ENCODE measurements at places on chromosomes 5 and 9.

GRCh38 chr5:2338686-2339085 is 412.8 kb downstream of the IRX2 start:
- DNase-seq: no peak

GRCh38 chr5:39520232-39520572 is 95.4 kb upstream of the DAB2 start:
- DNase-seq: no peak

GRCh38 chr9:71209890-71210289 is 88.5 kb upstream of the TRPM3 start:
- DNase-seq: no peak

DNA sequence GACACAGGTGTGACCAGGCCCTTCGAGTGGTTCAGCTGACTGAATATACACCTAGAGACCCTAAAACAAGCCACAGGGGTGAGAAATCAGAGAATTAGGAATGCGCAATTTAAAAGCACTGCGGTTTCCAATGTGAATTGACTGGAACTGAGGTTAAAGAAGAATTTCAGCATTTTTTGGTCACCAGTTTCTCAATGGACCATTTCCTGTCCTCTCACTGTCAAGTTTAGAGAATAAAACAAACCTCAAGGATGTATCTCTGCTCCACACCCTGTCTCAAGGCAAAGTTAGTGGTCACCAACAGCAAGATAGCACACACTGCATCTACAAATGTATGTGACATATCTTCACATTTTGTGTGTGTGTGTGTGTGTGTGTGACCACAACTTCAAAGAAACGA is 143.8 kb upstream of the MAP3K1 start:
- no peak for DNase-seq

DNA sequence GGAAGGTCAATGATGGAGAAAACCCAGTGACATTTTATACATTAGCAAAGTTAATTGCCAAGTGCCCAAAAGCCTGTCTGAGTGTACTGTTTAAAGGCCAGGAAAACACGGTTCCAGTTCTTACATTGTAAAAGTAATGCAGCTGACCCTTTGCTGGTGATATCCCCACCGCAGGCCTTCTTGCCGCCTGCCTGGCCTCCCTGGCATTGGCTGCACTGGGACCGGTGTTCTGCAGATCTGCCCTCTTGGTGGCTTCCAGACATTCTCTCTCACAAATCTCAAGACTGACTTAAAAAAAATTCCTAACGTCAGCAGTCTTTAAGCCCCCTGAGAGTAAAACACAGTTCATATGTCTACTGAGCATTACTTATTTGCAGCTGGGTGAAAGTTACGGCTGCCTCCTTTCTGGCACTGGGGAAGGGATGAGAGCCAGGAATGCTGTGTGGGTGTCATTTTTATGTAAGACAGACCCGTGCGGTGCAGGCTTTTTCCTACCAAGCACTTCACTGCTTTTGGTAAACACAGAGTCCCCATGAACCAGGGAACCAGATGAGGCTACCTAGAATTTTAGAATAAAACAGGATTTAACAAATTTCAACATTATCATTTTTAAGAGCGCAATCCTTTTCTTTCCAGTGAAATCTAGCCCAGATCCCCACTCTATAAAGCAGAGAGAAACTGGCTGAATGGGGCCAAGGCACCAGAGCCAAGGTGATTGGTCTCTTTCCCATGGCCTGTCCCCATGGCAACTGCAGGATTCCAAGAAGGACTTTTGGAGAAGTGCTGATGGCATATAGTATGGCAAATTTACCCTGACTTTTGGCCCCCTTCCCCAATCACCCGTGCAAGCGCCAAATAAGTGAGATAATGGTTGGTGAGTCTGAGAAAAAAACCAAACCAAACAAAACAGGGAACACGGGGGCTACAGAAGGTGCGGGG is 80.8 kb downstream of the LMNB1 start:
- no peak for DNase-seq

GRCh38 chr5:170436335-170436734 is 47.2 kb upstream of the KCNMB1 start:
- DNase-seq: no peak

- DNase-seq: no peak
These were observed 319.4 kb downstream of the TLR4 start for GRCh38 chr9:118023644-118024043.

DNA sequence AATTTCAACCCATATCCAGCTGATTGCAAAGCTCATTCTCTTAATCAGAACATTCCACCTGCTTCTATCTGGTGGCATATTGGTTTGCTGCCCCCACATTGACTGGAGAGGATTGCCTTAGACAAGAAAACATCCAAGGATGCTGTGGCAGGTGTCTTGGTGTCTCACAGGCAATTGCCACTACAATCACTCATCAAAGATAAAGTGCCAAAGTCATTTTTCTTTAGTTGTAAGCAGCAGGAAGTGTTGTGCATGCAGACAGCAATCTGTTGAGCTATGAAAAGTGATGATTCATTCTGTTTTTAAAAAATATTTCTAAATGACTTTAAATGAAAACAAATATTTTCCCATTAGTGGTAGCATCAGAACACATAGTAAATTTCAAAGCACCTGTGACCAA is 53.9 kb downstream of the CDH6 start:
- DNase-seq: no peak

DNA sequence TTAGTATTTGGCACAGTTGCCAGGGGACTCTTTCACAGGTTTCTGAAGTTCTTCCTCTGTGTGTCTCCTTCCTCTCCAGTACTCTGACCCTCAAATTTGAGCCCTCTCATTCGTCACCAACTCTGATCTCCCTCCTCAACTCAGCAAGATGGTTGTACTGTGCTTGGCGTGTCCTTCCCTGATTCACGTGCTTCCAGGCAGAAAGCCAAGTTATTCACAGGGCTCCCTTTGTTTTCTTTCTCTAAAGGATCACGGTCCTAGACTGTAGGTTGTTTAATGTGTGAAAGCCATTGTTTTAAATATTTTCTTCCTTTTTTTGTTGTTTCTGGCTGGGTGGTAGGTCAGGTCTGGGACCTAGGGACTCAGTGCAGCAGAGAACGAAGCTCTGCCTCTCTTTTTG is 142.9 kb downstream of the DMAC1 start:
- no peak for DNase-seq

- DNase-seq: peak; percentile 66
These were observed 526 bp upstream of the GALNT10 start for GRCh38 chr5:154189819-154190594.

DNA sequence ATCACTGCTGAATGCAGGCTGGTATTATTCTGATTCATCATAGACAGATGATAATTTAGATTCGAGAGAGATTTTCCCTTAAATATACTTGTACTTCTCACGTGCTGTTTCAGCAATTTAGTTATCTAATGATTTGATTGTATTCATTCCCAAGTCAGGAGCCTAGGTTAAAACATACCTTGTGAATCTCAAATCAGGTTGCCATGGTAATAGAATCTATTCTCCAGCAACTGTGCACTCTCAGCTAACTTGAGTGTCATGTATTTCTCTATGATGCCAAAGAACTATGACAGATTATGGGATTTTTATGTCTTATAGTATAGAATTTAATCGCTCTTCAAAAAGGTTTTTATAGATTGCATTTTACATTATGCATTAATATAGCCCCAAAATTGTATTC is 315.3 kb downstream of the GABRG2 start:
- no peak for DNase-seq

DNA sequence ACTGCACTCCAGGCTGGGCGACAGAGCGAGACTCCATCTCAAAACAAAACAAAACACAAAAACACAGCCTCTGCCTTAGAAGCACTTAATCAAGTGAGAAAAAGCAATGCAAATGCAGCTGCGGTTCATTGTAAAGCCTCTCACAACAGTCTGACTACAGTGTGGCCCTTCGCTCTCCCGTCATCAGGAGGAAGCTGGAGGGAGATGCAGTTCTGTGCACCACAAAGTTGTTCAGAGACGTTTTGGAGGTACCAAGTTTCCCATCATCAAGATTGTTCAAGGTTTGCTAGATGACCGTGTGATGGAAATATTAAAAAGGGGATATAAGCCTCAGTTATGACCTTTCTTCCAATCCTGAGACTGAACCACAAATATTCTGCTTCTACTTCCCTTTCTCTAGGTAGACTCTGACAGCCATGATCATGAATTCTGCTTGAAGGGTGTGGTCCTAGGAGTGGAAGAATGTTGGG is 40.9 kb downstream of the SEC61B start:
- no peak for DNase-seq

GRCh38 chr5:55926476-55926875 is 68.3 kb downstream of the IL6ST start:
- DNase-seq: no peak

- no peak for DNase-seq
These were observed 10.9 kb upstream of the PRELID2 start for GRCh38 chr5:145846081-145846480.

GRCh38 chr9:97307500-97308163 is at the start of gene CCDC180:
CCDC180 (plus strand) TSS chr9:97307659; CDS start chr9:97308064, 405 bp downstream.
- DNase-seq: no peak

GRCh38 chr5:174424219-174425053 is 299.9 kb upstream of the MSX2 start:
- no peak for DNase-seq

DNA sequence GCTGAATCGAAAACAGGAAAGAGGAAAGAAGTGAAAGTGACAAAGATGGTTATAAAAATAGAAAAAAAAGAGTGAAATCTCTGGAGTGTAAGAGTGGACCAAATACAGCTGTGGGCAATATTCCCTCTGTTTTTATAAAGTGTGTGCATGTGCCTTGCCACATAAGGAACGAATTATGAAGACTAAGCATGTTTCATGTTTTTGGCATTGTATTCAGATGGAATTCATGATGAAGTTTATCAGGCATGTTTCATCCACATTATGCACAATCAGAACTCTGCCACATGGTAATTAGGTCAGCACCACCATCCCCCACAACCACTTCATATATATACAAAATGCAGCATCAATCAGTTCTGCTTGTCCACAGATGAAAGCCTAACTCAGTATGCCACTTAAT is 348.0 kb downstream of the ZNF608 start:
- DNase-seq: no peak

GRCh38 chr5:92518318-92518904 is 1062.6 kb downstream of the NR2F1-AS1 start:
- no peak for DNase-seq

GRCh38 chr9:120949290-120949689 is 22.7 kb upstream of the TRAF1 start:
- no peak for DNase-seq

DNA sequence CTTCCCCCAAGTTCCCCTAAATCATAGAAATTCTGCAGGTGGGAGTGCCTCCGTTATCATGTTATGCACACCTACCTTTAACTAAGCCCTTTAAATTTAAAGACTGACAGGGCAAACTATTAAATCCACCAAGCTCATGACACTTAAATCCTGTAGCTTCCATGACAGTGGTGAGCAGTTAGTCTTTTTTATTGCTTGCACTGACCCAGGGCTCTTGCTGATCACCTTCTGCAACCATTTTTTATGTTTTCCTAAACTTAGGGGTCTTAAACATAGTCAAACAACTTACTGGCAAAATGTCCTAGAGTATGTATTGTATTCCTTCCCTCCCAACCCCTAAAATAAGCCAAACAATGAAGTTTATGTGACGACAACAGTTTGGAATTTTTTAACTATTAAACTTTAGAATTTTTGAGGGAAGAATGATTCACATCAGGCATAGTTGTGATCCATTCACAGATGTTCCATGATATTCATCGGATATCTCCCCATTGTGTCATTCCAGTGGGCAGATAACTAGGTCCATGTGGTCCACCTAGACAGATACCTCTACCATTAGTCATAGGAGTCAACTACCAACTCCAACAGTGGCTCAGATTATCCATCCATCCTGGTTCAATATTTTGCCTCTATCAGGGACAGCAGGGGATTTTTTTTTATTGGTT is 283.1 kb downstream of the ADAMTS6 start:
- DNase-seq: no peak

DNA sequence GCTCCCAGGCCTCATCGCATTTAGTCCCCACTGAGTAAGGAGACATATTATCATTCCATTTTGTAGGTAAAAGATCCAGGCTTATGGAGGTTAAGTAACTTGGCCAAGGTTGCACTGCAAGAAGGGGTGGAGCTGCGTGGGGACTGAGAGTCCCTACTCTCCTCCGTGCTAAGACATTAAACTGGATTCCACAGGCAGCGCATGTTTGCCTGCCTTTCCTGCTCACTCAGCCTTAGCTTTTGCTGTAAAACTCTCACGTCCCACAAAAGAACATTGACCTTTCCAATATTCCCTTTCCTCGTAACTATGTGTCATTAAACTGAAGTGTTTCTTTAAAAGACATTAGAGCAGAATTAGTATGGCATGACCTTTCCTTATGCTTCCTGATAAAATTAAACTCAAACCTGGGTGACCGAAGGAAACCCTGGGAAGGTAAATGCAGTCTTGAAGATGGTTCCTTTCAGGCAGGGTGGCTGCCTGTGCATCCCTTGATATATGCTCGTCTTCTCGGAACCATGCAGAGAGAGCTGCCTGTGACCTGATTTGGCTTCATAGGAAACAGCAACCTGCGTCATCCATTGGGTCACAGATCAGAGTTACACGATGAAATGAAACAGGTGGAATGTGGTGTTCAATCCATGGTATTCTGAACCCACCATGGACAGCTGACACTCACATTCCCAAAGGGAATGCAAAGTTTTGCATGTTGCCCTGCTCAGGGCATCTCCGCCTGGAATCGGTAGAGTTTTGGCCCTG is 85.9 kb downstream of the TMEM252 start:
- no peak for DNase-seq

GRCh38 chr5:39340506-39340905 is 23.8 kb downstream of the C9 start:
- no peak for DNase-seq

DNA sequence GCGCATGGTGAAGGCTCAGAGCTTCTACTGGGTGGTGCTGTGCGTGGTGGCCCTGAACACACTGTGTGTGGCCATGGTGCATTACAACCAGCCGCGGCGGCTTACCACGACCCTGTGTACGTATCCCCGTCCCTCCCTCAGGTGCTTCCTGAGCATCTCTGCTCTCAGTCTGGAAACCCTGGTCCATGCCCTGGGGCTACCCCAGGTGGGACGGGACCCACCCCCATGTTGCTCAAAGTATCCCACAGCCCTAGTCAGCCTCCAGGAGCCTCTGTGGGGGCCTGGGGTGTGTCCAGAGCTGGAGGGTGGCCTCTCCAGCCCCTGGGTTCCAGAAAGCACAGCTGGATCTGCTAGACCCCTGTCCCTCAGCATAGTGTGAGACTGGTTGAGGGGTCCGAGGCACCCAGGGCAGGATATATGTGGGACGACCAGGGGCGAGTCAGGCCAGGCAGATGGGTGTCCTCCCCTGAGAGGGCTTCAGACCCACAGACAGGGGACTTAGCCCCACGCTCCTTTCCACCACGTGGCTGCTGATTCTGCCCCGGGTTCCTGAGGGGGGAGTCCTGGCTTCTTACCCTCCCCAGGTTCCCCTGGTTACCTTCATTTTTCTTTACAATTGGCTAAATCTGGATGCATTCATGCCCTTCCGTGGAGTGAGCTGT is 94.0 kb downstream of the CACNA1B start:
- no peak for DNase-seq

GRCh38 chr5:23318166-23318565 is 189.2 kb upstream of the PRDM9 start:
- DNase-seq: no peak

- DNase-seq: no peak
These were observed 63.5 kb downstream of the OTULIN start for GRCh38 chr5:14727928-14728458.

GRCh38 chr9:27864644-27865438 is 291.6 kb upstream of the C9orf72 start:
- no peak for DNase-seq

All from activated gamma-delta T cell treated with anti-CD3 and anti-CD28 coated beads, Interleukin-2, amount 50 U/mL, for 16 hours (primary cell).